Activated naive CD8-positive, alpha-beta T cell treated with anti-CD3 and anti-CD28 coated beads, Interleukin-2, amount 10 ng/mL, durations not matched to agents 7 days and 5 days (primary cell): ENCODE measurements at places on chromosomes 7 and 10. TPM values are rescaled to one million over a fixed set of nuclear protein-coding genes. Genes with fewer than 3 reads are reported as not detected.
A peak's percentile ranks its signal among the peaks of the same experiment; 100 is the strongest.

- peaks cover 1% of the 10 kb centered on the region for H3K36me3 ChIP-seq
- H3K27ac ChIP-seq, result no peak overlapping the region
- no peaks in the 10 kb centered on the region for H3K27me3 ChIP-seq
- no peak for DNase-seq
- no peaks in the 10 kb centered on the region for H3K4me1 ChIP-seq
These were observed 220.5 kb downstream of the MLLT10 start for GRCh38 chr10:21754410-21755011.

DNA sequence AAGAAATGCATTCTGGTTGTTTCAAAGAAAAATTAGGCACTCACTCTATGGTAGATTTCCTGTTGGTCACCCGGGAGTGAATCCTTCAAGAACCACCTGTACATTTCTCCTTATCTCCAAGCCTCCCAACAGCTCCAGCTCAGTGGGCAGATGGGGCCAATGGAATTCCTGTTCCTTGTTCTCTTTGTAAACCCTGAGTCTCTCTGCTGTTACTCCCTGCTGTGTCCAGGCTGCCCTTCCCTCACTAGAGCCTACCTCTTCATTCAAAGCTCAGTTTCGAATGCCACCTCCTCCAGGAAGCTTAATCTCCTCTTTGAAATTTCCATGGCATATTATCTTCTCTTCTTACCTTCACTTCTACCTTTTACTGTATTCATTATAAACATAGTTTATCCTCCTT, 3.5 kb upstream of the BMPER start:
- no peaks in the 10 kb centered on the region for H3K36me3 ChIP-seq
- H3K4me3 ChIP-seq, result no peak overlapping the region
- H3K27ac ChIP-seq, result no peak overlapping the region
- H3K4me1 ChIP-seq, result peaks cover 3% of the 10 kb centered on the region

- H3K4me3 ChIP-seq, result no peak overlapping the region
- DNase-seq, result no peak
- peaks cover 16% of the 10 kb centered on the region for H3K27me3 ChIP-seq
- no peak overlapping the region for H3K27ac ChIP-seq
These were observed 20.4 kb upstream of the ASAH2 start for GRCh38 chr10:50271564-50272250.

DNA sequence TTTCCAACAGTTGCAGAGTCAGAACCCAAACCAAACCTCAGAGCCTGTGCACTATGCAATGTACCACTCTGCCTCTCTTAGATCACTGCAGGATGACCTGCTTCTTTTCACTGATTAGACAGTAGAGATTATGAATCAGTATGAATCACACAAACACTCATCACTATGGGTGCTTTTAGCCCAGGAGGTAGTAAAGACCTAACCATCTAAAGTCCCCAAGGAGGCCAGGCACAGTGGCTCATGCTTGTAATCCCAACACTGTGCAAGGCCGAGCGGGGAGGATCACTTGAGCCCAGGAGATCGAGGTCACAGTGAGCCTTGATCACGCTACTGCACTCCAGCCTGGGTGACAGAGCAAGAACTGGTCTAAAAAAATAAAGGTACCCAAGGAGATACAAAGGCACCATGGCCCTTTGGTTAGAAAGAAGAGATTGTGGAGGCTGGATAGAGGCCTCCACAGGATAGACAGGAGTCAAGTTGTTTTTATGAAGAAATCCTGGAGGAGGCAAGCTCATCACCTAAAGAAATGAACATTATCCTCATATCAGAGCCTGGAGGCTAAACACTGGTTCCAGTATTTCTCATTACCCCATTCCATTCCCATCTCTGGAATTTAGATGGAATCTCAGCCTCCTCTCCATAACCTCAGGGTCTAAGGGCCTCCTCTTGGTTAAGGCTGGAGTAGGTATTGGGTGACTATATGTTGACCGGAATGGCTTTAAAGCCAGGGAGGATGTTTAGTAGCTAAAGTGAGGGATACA, 12.9 kb downstream of the SEC31B start:
- no peak for DNase-seq
- H3K4me3 ChIP-seq, result peak overlapping the region; percentile 87
- peak overlapping the region; percentile 97 for H3K27ac ChIP-seq
- H3K27me3 ChIP-seq, result no peaks in the 10 kb centered on the region
- H3K4me1 ChIP-seq, result peaks cover 88% of the 10 kb centered on the region

DNA sequence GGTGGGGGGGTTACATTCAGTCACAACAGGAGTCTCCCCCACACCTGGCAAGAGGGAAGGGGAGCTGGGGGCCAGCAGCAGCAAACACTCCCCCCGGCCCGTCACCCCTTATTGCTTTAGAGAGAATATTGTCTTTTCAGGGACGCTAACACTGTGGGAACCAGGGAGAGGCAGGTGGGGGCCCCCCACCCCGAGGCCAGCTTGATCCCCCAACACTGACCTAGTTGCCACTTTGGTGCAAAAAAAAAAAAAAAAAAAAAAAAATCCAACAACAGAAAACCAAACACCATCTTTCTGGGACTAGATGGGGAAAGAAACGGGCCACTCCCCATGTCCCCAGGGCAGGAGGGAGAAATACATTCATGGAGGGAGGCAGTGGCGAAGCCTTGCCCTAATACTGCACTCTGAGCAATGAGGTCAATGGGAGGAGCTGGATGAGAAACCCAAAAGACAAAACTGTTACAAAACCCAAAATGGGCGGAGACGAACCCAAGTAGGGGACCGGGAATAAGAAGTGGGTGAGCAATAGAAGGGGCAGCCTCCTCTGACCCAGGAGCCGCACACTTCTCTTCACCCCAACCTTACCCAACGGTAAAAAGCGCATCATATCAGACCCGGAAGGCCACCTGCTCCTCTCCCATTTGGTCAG, 6.5 kb downstream of the GNB2 start:
- H3K4me3 ChIP-seq, result no peak overlapping the region
- H3K36me3 ChIP-seq, result peaks cover 19% of the 10 kb centered on the region
- H3K27ac ChIP-seq, result peak overlapping the region; percentile 19
- H3K4me1 ChIP-seq, result peaks cover 9% of the 10 kb centered on the region
- H3K27me3 ChIP-seq, result no peaks in the 10 kb centered on the region

- H3K27me3 ChIP-seq, result peaks cover 2% of the 10 kb centered on the region
- no peaks in the 10 kb centered on the region for H3K36me3 ChIP-seq
- H3K4me3 ChIP-seq, result no peak overlapping the region
- no peak overlapping the region for H3K27ac ChIP-seq
These were observed 95.0 kb downstream of the COL13A1 start for GRCh38 chr10:69896606-69897231.

DNA sequence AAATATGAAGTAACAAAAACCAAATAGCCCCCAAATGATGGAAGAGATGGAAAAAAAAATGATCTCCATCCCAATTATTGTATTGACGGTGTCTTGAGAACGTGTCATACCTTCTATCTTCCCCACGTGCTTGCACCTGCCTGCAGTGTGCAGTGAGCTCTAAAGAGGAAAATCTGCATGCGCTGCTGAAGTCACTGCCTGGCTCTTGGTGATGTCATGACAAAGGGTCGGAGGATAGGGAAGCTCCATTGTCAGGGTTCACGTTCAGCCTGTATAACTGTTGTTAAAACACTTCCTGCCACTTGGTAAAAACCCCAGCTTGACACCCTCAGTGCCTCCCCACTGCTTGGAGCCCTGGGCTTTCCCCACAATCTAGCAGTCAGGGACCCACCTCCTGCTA, 549.2 kb upstream of the MKI67 start:
- H3K4me1 ChIP-seq, result no peaks in the 10 kb centered on the region
- no peaks in the 10 kb centered on the region for H3K27me3 ChIP-seq
- DNase-seq, result no peak

DNA sequence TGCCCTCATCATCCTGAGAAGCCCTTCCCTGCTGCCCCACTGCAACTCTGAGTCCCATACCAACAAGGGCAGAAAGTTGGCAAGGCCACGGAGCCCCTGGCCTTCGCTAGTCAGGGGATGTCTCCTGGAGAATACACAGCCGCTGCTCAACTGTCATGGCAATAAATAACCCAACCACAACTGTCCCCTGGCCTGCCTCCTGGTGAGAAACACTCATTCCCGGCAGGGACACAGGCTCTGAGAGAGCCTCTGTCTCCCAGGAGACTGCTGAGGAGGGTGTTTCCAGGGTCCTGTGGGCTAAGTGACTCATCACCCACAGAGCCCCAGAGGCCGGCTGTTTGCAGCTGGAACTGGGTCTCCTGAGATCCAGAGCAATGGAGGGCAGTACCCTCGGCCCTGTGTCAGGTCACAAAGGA, 354.1 kb downstream of the TNS3 start:
- peaks cover 10% of the 10 kb centered on the region for H3K27me3 ChIP-seq
- no peak overlapping the region for H3K27ac ChIP-seq
- H3K4me1 ChIP-seq, result peaks cover 5% of the 10 kb centered on the region
- no peak for DNase-seq

GRCh38 chr10:581776-582330, 107.6 kb downstream of the DIP2C start:
- no peaks in the 10 kb centered on the region for H3K4me1 ChIP-seq
- H3K27ac ChIP-seq, result no peak overlapping the region
- peaks cover 4% of the 10 kb centered on the region for H3K27me3 ChIP-seq
- H3K36me3 ChIP-seq, result no peaks in the 10 kb centered on the region

DNA sequence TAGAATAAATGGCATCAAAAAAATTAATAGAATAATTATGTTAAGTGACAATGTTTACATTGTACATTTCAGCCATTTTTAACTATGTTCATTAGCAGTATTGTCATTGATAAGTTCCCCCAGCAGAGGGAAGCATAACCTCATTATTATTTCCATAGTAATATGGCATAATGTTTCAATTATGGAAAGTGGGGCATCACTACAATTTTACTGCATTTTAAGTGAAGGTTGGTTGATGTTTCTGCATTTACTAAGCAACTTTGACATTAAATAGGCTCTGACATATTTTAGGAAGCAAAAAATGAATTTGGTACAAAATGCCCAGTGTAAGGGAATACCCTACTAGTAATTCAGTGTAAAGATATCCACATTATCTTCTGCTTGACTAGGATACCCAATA, 218.3 kb downstream of the SEMA3A start:
- peaks cover 2% of the 10 kb centered on the region for H3K27me3 ChIP-seq
- H3K27ac ChIP-seq, result no peak overlapping the region
- no peak for DNase-seq
- no peak overlapping the region for H3K4me3 ChIP-seq
- no peaks in the 10 kb centered on the region for H3K4me1 ChIP-seq

DNA sequence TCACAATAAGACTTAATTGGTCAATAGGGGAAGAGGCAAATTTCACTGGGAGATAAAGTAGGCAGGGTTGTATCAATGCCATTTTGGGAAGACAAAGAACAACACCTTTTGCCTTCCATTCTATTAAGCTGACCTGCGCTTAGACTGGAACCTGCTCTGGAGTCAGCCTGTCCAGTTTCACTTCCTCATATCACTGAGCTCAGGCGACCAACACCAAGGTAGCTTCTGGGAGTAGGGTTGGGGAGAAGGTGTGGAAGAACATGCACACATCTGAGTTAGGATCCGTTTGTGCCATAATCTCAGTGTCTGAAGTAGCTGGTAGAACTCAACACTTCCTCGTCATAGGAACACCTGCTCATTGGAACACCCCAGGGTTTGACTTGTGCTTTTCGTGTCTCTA, 527.4 kb upstream of the IGFBP3 start:
- H3K4me1 ChIP-seq, result no peaks in the 10 kb centered on the region
- no peak overlapping the region for H3K27ac ChIP-seq
- no peaks in the 10 kb centered on the region for H3K36me3 ChIP-seq
- no peaks in the 10 kb centered on the region for H3K27me3 ChIP-seq
- H3K4me3 ChIP-seq, result no peak overlapping the region

DNA sequence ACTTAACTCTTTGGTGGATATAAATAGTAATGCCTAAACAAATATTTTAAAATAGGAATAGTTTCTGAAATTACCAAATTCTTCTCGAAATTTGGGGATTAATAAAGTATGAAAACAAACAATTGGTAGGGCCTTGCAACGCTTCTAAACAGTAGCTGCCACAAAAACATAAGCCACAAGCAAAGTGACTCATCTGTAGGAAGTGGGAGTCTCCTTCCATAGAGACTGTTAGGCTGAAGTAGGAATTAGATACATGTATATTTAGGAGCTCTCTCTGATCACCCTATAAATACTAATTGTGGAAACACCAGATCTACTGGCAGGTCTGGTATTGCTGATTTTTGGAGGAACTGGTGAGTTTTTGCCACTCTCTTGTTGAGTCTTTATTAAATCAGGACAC, 5.7 kb upstream of the LMOD2 start:
- no peak for DNase-seq
- no peak overlapping the region for H3K27ac ChIP-seq
- no peak overlapping the region for H3K4me3 ChIP-seq
- H3K27me3 ChIP-seq, result peaks cover 9% of the 10 kb centered on the region

GRCh38 chr10:61760943-61761824, 98.5 kb downstream of the CABCOCO1 start:
- no peak overlapping the region for H3K4me3 ChIP-seq
- H3K4me1 ChIP-seq, result peaks cover 8% of the 10 kb centered on the region
- H3K27me3 ChIP-seq, result no peaks in the 10 kb centered on the region
- no peaks in the 10 kb centered on the region for H3K36me3 ChIP-seq

The OPN4 gene
- total RNA-seq, result not detected

DNA sequence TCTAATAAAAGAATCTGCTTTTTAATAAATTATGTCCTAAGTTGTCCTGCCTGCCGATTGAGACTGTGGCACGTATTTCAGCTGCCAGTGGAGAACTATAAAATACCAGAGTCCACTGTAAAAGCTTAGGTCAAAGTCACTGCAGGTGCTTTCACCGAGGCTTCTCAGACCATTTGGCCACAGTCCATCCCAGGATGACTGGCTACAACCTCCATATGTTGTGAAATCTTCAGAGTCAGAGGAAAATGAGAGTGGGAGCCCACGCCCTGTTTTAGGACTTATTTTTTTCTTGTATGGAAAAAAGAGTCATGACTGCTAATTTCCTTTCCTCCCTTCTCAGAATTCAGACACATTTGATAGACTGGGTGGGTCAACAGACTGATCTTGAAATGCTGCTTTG, 182.9 kb downstream of the ANK3 start:
- peaks cover 7% of the 10 kb centered on the region for H3K27me3 ChIP-seq
- no peak for DNase-seq
- no peaks in the 10 kb centered on the region for H3K36me3 ChIP-seq
- no peak overlapping the region for H3K27ac ChIP-seq
- peaks cover 13% of the 10 kb centered on the region for H3K4me1 ChIP-seq
- H3K4me3 ChIP-seq, result no peak overlapping the region

The ICA1 gene
- 0.91 TPM for total RNA-seq

The FAM53B gene
- total RNA-seq, result 29.8 TPM

DNA sequence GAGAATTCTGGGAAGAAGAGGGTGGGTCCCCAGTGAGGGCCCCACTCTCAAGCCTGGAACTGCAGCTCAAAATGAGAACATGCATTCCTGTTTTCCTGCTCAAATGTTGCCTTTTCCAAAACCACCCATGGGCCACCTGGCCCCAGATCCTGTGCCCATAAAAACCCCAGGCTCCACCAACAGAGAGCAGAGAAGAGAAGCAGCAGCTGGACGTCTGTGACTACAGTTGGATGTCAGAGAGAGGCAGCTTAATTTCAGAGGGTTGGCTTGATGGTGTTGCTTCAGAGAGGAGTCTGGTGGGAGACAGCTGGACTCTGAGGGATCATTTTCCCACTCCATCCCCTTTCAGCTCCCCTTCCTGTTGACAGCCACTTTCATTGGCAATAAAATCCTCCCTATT, 256.4 kb downstream of the FZD1 start:
- H3K27me3 ChIP-seq, result no peaks in the 10 kb centered on the region
- no peaks in the 10 kb centered on the region for H3K36me3 ChIP-seq
- H3K4me1 ChIP-seq, result no peaks in the 10 kb centered on the region

The DEPP1 gene
- total RNA-seq, result not detected

- H3K27me3 ChIP-seq, result peaks cover 6% of the 10 kb centered on the region
- H3K27ac ChIP-seq, result no peak overlapping the region
- no peak for DNase-seq
- no peaks in the 10 kb centered on the region for H3K36me3 ChIP-seq
These were observed 103.0 kb downstream of the ITIH5 start for GRCh38 chr10:7563770-7564169.

- H3K27ac ChIP-seq, result no peak overlapping the region
- H3K4me1 ChIP-seq, result no peaks in the 10 kb centered on the region
These were observed 117.5 kb upstream of the HGF start for GRCh38 chr7:81887098-81888090.

The FXYD4 gene
- not detected for total RNA-seq
